ENCODE measurements at places on chromosomes 5 and 9.

- no peak overlapping the region for H3K4me3 ChIP-seq
- no peaks in the 10 kb centered on the region for H3K36me3 ChIP-seq
- no peaks in the 10 kb centered on the region for H3K27me3 ChIP-seq
These were observed 5.0 kb downstream of the GCNT4 start for GRCh38 chr5:75047356-75047755.

- no peaks in the 10 kb centered on the region for H3K36me3 ChIP-seq
- H3K27me3 ChIP-seq = peaks cover 32% of the 10 kb centered on the region
- H3K27ac ChIP-seq = no peak overlapping the region
- H3K4me3 ChIP-seq = no peak overlapping the region
These were observed 2.8 kb downstream of the ANKH start for GRCh38 chr5:14868771-14869170.

DNA sequence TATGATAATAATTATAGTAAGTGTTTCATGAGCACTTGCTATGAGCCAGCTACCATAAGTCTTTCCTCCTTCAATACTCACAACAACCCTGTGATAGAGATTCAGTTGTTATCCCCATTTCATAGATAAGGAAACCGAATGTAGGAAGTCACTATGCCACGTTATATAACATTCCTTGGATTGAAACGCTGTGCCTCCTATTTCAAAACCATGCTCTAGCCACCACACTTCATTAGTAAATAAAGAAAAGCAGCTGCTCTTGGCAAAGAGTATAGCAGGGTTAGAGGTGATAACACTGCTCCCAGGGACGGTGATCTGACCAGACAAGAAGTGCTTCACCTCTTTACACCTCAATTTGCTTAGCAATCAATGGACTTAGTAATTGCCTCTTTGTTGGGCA lies 5.5 kb downstream of the ADAMTS12 start:
- no peak for DNase-seq
- H3K36me3 ChIP-seq = no peaks in the 10 kb centered on the region
- no peak overlapping the region for H3K27ac ChIP-seq
- no peaks in the 10 kb centered on the region for H3K27me3 ChIP-seq

DNA sequence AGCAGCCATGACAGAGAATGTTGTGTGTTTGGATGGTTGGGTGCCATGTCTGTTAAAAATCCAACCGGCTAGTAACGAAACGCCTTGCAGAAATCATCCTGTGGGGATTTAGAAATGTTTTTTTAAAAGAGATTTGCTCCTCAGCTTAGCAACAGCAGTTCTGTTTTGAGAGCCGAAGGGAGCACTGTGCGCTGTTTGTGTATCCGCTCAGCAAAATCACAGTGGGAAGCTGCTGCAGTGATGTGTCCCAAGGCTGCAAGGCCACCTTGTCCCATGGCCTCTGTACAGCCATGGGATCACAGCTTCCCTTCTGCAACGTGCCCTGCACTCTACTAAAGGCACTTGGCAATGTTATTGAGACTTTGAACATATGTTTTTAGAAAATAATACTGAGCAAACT lies 40.9 kb downstream of the TRIO start:
- H3K4me3 ChIP-seq = no peak overlapping the region
- H3K27me3 ChIP-seq = no peaks in the 10 kb centered on the region
- H3K36me3 ChIP-seq = no peaks in the 10 kb centered on the region
- peaks cover 86% of the 10 kb centered on the region for H3K4me1 ChIP-seq
- DNase-seq = no peak

DNA sequence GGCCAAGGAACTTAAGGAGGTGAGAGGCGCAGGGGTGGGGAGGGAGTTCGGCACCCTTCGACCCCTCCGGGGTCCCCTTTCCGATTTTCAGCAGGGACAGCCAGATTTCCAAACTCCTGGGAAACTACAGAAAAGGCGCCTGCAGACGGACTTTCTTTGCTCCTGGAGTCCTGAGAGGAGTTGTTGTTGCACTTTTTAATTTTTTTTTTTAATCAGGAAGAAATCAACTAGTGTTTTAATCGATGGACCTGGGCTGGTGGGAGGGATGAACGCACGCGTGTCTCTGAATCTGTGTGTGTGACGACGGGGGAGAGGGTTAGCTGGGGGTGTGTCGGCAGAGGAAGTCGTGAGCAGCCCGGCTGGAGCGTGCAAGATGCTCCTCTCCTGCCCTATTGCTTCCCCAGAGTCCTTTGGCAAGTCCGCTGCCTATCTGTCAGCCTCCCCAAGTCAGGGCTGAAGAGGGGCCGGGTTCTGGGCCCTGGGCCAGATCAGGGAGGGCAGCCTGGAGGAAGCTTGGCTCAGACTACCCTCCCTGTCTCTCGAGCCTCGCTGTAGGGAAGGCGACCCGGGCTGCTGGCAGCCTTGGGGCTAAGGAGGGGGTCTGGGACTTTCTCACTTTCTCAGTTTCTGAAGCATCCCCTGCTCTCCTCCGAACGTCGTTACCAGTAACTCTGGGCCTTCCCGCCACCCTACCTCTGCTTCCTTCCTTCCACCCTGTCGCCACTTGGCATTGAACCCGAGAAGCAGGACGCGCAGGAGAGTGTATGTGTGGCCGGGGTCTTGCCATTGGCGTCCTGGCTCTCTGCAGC lies 731 bp downstream of the PRR16 start:
- H3K27me3 ChIP-seq = no peaks in the 10 kb centered on the region
- no peak overlapping the region for H3K27ac ChIP-seq
- no peaks in the 10 kb centered on the region for H3K36me3 ChIP-seq

DNA sequence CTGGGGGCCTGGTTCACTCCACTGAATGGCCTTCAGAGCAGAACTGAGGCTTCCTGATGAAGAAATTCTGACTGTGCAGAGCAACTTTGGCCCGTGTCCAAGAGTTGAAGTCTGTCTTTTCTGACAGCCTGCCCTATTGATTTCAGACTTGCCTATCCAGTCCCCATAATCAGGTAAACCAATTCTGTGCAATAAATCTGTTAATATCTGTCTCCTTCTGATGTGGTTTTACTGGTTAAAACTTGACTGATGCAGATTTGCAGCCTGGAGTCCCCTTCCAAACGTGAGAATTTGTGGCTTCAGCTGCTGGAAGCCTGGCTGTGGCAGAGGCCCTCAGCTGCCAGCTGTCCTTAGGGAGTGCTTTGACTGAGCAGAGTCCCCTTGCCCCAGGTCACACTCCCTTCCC lies 283.9 kb upstream of the ANKRD55 start:
- H3K27me3 ChIP-seq = no peaks in the 10 kb centered on the region
- H3K4me3 ChIP-seq = no peak overlapping the region
- no peaks in the 10 kb centered on the region for H3K4me1 ChIP-seq

GRCh38 chr5:81195335-81195929 lies 37.7 kb upstream of the CKMT2 start:
- no peak for DNase-seq
- H3K4me1 ChIP-seq = no peaks in the 10 kb centered on the region
- no peaks in the 10 kb centered on the region for H3K36me3 ChIP-seq
- no peak overlapping the region for H3K27ac ChIP-seq
- no peak overlapping the region for H3K4me3 ChIP-seq

DNA sequence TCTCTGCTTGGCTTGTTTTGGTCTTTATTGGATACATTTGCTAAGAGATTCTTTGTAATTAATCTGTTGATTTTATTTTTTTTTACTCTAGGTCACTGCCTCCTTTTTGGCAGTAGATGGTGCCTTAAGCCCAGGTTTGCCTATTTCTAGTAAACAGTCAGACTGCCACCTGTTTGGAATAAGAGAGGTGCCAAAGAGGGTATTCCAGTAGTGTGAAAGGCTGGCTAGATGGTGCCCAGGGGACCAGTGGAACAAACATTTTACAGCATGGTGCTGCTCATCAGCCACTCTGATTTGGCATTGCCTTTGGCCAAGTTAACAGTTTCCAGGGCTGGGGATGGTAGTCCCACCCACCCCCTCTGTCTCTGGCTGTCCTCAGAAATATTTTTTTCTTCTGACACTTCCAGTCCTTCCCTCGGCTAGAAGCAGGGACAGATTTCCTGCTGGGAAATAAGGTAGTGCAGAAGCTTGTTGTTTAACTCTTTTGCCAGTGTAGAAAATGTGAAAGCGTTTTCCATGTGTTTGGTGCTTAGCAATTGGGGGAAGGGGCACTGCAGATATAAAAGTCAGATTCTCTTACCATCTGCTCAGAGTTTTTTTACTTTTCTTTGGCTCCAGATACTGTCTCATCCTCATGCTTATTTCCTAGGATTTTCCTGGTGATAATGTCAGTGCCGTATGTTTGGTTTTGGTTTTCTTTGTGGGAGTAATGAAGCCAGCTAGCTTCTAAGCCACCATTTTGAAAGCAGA lies 36.6 kb upstream of the FBXL7 start:
- H3K4me1 ChIP-seq = no peaks in the 10 kb centered on the region
- DNase-seq = no peak
- no peak overlapping the region for H3K4me3 ChIP-seq
- no peaks in the 10 kb centered on the region for H3K36me3 ChIP-seq
- H3K27ac ChIP-seq = no peak overlapping the region

- H3K36me3 ChIP-seq = no peaks in the 10 kb centered on the region
- no peaks in the 10 kb centered on the region for H3K4me1 ChIP-seq
- H3K27ac ChIP-seq = no peak overlapping the region
These were observed 30.3 kb upstream of the RFK start for GRCh38 chr9:76424491-76424890.

GRCh38 chr9:72349240-72349639 lies 15.8 kb downstream of the ZFAND5 start:
- peaks cover 20% of the 10 kb centered on the region for H3K4me1 ChIP-seq
- no peak overlapping the region for H3K4me3 ChIP-seq
- no peaks in the 10 kb centered on the region for H3K27me3 ChIP-seq
- DNase-seq = no peak
- peaks cover 2% of the 10 kb centered on the region for H3K36me3 ChIP-seq
- no peak overlapping the region for H3K27ac ChIP-seq

GRCh38 chr9:127570533-127571111 lies 41.5 kb upstream of the STXBP1 start:
- peak; percentile 28 for DNase-seq
- H3K36me3 ChIP-seq = no peaks in the 10 kb centered on the region
- no peak overlapping the region for H3K4me3 ChIP-seq
- no peaks in the 10 kb centered on the region for H3K27me3 ChIP-seq
- H3K27ac ChIP-seq = peak overlapping the region; percentile 90

- H3K4me1 ChIP-seq = no peaks in the 10 kb centered on the region
- no peak overlapping the region for H3K4me3 ChIP-seq
- no peak overlapping the region for H3K27ac ChIP-seq
- no peak for DNase-seq
- H3K36me3 ChIP-seq = no peaks in the 10 kb centered on the region
These were observed 1188.1 kb downstream of the DTWD2 start for GRCh38 chr5:117800261-117800660.

- no peaks in the 10 kb centered on the region for H3K4me1 ChIP-seq
- no peak overlapping the region for H3K27ac ChIP-seq
- peaks cover 81% of the 10 kb centered on the region for H3K27me3 ChIP-seq
- DNase-seq = no peak
These were observed 458.0 kb upstream of the WWC1 start for GRCh38 chr5:167833456-167833855.

GRCh38 chr5:177303121-177303924 lies at the start of the genes PRELID1 and RAB24:
PRELID1 (plus strand) TSS chr5:177303799; CDS start chr5:177303986, 187 bp downstream.
RAB24 (minus strand) TSS chr5:177303719; CDS start chr5:177303288, 431 bp downstream.
- DNase-seq = peak; percentile 89
- H3K27ac ChIP-seq = peak within 1 kb of the TSS; percentile 92
- H3K4me3 ChIP-seq = peak within 1 kb of the TSS; percentile 86
- peaks cover 18% of the 10 kb centered on the region for H3K36me3 ChIP-seq

DNA sequence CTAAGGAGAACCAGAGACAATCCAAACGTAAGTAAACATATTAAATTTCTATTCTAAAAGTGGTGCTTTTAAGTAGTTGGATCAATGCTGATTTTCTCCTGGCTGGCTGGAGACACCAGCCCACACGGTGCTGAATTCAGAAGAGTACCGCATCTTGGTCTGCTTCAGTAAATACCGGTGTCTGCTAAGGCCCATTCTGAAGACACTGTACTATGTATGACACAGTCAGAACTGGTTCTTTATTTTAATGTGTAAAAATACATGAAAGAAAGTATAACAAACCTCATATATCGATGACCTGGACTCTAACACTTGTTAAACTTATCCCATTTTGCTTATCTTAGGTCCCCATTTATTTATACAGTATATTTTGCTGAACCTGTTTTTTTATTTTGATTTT lies 32.8 kb downstream of the RAPGEF1 start:
- H3K4me3 ChIP-seq = no peak overlapping the region
- H3K27me3 ChIP-seq = no peaks in the 10 kb centered on the region
- H3K27ac ChIP-seq = peak overlapping the region; percentile 70
- H3K36me3 ChIP-seq = no peaks in the 10 kb centered on the region
- peaks cover 28% of the 10 kb centered on the region for H3K4me1 ChIP-seq

GRCh38 chr5:139740138-139740991 lies 55.2 kb upstream of the PSD2 start:
- H3K4me1 ChIP-seq = no peaks in the 10 kb centered on the region
- no peak overlapping the region for H3K27ac ChIP-seq
- no peaks in the 10 kb centered on the region for H3K27me3 ChIP-seq
- H3K4me3 ChIP-seq = no peak overlapping the region

DNA sequence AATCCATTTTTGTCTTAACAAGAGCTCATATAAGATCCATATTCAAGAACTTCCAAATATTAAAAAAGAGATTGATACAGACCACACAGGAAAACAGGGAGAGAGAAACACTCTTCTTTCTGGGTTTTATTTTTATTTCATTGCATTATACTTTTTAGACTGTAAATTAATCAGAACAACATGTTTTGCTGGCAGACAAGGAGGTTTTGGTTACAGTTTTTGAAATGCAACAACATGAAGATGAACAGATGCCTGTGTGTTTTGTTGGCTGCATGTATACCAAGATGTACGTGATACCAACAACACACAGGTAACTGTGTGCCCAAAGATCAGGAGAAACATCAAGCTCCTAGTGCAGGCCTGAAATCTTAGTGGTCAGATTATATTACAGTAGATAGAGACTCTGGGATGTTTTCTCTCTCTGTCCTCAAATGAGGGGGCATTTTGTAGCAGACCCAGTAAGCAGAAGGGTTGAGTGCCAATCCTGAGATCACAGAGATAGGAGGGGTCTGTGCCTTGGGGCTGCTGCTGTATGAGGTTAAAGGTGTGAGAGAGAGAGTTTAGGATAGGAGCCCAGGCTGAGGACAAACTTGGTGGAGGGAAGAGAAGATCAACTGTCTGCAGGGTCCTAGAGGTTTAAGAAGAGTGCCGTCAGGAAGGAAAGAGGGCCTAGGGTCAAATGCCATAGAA lies 152.2 kb downstream of the DCP2 start:
- no peak overlapping the region for H3K27ac ChIP-seq
- H3K36me3 ChIP-seq = no peaks in the 10 kb centered on the region
- H3K4me1 ChIP-seq = no peaks in the 10 kb centered on the region
- no peak overlapping the region for H3K4me3 ChIP-seq
- DNase-seq = no peak

DNA sequence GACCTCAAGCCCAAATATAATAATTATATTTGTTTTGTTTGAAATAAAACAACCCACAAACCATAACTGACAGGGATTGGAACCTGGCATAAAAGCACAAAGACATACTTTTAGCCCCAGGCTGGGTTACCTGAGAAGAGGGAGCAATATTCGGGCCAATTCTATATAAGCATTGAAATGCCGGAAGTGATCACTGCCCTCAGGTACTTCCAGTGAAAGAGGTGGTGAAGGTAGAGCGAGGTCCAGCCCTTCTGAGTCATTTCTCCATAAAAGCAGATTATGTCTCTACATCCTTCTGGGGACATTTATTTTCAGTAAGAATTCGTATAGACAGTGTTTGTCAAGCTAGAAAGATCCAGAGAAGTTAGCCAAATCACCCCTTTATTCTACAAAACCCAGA lies 59.6 kb downstream of the GCNT4 start:
- peak overlapping the region; percentile 36 for H3K27ac ChIP-seq
- peak; percentile 89 for DNase-seq
- H3K4me3 ChIP-seq = no peak overlapping the region
- no peaks in the 10 kb centered on the region for H3K27me3 ChIP-seq

- H3K27me3 ChIP-seq = no peaks in the 10 kb centered on the region
- no peaks in the 10 kb centered on the region for H3K36me3 ChIP-seq
- peak; percentile 51 for DNase-seq
- no peak overlapping the region for H3K27ac ChIP-seq
These were observed 373.0 kb upstream of the MEF2C start for GRCh38 chr5:89255845-89256463.

Measured in PC-3 (cell line).